ENCODE measurements at places on chromosomes 2 and 18. TPM values are rescaled to one million over a fixed set of nuclear protein-coding genes. Genes with fewer than 3 reads are reported as not detected.
A peak's percentile ranks its signal among the peaks of the same experiment; 100 is the strongest.

DNA sequence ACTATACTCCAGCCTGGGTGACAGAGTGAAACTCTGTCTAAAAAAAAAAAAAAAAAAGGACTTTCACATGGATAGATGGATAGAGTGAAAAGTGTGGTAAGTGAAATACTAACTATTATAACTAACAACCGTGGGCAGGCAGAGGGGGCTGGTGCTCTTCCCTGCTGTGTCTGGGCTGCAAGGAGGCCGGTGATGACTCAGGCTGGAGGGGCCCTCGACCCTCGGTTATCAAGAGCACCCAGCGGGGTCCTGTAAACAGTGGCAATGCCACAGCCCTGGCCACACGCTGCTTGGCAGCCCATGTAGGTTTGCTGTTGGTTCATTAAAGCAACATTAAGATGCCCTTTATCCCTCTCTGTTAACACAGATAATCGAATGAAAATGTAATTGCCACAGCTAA is 184.8 kb upstream of the RAB12 start:
- no peaks in the 10 kb centered on the region for H3K27me3 ChIP-seq
- H3K27ac ChIP-seq = no peak overlapping the region
- H3K36me3 ChIP-seq = no peaks in the 10 kb centered on the region
- no peak overlapping the region for H3K4me3 ChIP-seq
- no peak for DNase-seq

DNA sequence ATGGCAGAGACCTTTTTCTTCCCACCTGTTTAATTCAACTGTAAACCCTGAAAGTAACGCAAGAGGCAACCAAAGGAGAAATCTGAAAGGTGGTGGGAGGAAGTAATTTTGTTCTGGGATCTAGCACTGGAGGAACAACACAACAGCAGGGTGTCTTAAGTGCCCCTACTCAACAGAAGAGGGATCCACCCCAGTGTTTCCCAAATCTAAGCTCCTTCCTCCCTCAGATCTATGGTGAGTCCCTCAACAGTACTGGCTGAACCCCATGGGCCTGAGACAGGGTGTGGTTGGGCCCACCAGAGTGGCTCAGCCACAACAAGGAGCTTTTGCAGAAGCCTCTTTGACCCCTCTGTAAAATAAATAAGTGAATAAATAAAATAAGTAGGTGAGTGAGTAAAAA is 790.3 kb downstream of the ERBB4 start:
- no peaks in the 10 kb centered on the region for H3K36me3 ChIP-seq
- no peak for DNase-seq
- no peak overlapping the region for H3K27ac ChIP-seq
- H3K4me1 ChIP-seq = no peaks in the 10 kb centered on the region

- no peak overlapping the region for H3K4me3 ChIP-seq
Observed at GRCh38 chr2:6474161-6475140, 391.3 kb downstream of the CMPK2 start.

DNA sequence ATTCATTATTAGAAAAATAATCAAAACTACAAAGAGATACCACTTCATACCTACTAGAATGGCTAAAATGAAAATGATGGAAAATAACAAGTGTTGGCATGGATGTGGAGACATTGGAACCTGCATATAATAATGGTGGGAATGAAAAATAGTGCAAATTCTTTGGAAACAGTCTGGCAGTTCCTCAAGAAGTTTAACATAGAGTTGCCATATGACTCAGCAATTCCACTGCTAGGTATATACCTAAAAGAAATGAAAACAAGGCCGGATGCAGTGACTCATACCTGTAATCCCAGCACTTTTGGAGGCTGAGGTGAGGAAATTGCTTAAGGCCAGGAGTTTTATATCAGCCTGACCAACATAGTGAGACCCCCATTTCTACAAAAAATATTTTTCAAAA is 41.6 kb upstream of the ACYP2 start:
- H3K4me3 ChIP-seq = no peak overlapping the region
- DNase-seq = peak; percentile 86
- H3K27me3 ChIP-seq = no peaks in the 10 kb centered on the region
- no peaks in the 10 kb centered on the region for H3K36me3 ChIP-seq
- peak overlapping the region; percentile 72 for H3K27ac ChIP-seq

- no peaks in the 10 kb centered on the region for H3K27me3 ChIP-seq
- H3K4me1 ChIP-seq = no peaks in the 10 kb centered on the region
- DNase-seq = no peak
- no peak overlapping the region for H3K4me3 ChIP-seq
Observed at GRCh38 chr2:182608181-182608845, 107.7 kb upstream of the DNAJC10 start.

DNA sequence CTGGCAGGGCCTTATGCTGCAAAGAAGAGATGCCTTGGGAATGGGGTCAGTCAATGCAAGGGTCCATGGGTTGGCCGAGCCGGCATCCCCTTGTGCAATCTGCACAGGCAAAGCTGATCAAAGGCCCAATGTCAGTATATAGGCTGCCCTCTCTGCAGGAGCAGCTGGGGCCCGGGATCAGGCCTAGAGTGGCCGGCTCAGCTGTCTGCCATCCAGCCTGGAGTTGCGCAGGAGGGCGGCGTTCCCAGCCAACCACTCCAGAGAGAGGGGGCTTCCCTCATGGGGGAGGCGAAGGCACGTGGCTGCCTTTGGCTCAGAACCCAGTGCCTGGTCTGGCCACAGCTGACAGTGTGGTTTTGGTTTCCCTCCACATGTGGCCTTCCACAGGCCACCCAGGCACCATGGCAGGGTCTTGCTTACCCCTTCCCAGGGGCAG is 3.9 kb downstream of the INPP5D start:
- no peak overlapping the region for H3K4me3 ChIP-seq
- DNase-seq = no peak
- no peak overlapping the region for H3K27ac ChIP-seq
- H3K4me1 ChIP-seq = no peaks in the 10 kb centered on the region
- no peaks in the 10 kb centered on the region for H3K36me3 ChIP-seq

DNA sequence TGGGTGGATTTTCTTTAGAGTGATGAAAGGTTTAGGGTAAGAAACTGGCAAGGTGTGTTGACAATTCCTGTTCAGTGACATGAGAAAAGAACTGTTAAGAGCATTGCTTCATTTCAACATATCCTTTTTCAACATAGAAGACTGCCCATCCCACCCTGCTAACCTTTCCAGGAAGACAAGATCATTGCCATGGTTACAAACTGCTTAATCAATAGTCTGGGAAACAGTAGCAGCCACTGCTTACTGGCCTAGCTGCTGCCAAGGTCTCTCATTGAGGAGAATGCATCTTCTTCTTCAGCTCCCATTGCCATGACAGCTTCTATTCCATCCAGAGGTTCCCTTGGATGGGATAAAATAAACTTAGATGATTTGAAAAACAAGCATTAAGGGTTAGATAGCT is 212.1 kb downstream of the LRRTM1 start:
- no peaks in the 10 kb centered on the region for H3K27me3 ChIP-seq
- no peak overlapping the region for H3K4me3 ChIP-seq
- DNase-seq = no peak
- H3K36me3 ChIP-seq = no peaks in the 10 kb centered on the region

DNA sequence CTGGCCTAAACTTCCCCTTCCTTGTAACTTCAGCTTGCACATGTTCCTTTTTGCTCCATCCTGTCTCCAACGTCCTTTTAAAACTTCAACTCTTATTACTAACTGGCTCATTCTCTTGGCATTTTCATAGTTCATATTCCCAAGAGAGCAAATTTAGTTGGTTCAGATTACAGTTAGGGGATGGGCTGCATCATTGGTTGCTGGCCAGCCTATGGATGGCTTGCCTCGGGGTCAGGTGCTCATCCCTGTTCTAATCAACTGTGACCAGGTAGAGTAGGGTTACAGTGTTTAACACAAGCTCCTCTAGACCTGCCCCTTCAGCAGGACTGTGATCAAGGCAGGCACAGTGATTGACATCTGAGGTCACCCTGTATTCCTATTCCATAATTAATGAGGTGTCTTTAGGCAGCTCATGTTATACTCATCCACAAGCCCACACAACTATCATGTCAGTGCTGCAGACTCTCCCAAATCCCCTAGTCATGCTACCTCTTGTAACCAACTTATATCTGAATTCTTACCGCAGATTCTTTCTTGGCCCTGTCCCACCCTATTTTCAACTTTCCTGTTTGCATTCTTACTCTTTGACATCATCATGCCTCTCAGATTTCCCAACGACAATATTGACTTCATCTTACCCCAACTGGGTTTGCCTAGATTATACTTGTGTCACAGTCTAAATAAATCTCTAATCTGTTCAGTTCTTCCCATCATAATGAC is 293.3 kb downstream of the MTX2 start:
- DNase-seq = peak; percentile 90
- peak overlapping the region; percentile 45 for H3K27ac ChIP-seq
- peaks cover 9% of the 10 kb centered on the region for H3K4me1 ChIP-seq
- no peak overlapping the region for H3K4me3 ChIP-seq

GRCh38 chr2:26623541-26624495 is 17.3 kb downstream of the CIB4 start:
- no peak overlapping the region for H3K27ac ChIP-seq
- H3K4me3 ChIP-seq = no peak overlapping the region
- H3K36me3 ChIP-seq = no peaks in the 10 kb centered on the region
- DNase-seq = no peak
- H3K4me1 ChIP-seq = peaks cover 8% of the 10 kb centered on the region

- H3K36me3 ChIP-seq = no peaks in the 10 kb centered on the region
- no peaks in the 10 kb centered on the region for H3K4me1 ChIP-seq
- H3K27me3 ChIP-seq = peaks cover 28% of the 10 kb centered on the region
- no peak for DNase-seq
Observed at GRCh38 chr2:38474715-38475566, 97.9 kb upstream of the ATL2 start.

- no peak overlapping the region for H3K4me3 ChIP-seq
- H3K36me3 ChIP-seq = no peaks in the 10 kb centered on the region
- no peaks in the 10 kb centered on the region for H3K4me1 ChIP-seq
- H3K27ac ChIP-seq = no peak overlapping the region
Observed at GRCh38 chr2:184472481-184472880, 125.8 kb upstream of the ZNF804A start.

DNA sequence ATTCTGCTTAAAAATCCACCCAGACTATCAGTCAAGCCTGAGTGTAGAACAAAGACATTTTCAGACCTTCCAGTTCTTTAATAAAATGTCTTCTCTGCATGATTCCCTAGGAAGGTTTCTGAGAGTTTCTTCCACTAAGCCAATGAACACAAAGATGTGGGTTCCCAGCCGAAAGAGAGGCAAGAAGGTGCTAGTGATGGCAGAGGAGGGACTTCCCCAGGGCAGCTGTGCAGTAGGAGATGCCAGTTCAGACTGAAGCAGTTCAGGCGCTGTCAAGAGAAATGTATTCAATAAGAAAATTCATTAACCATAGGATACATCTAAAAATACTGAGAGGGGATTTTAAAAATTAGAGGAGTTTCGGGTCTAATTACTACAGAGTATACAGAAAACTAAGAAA is 83.3 kb downstream of the RND3 start:
- no peaks in the 10 kb centered on the region for H3K36me3 ChIP-seq
- H3K27ac ChIP-seq = no peak overlapping the region
- no peaks in the 10 kb centered on the region for H3K4me1 ChIP-seq

GRCh38 chr2:128298286-128298685 is 20.4 kb downstream of the HS6ST1 start:
- no peaks in the 10 kb centered on the region for H3K36me3 ChIP-seq
- no peak overlapping the region for H3K27ac ChIP-seq
- H3K4me3 ChIP-seq = no peak overlapping the region
- DNase-seq = no peak

DNA sequence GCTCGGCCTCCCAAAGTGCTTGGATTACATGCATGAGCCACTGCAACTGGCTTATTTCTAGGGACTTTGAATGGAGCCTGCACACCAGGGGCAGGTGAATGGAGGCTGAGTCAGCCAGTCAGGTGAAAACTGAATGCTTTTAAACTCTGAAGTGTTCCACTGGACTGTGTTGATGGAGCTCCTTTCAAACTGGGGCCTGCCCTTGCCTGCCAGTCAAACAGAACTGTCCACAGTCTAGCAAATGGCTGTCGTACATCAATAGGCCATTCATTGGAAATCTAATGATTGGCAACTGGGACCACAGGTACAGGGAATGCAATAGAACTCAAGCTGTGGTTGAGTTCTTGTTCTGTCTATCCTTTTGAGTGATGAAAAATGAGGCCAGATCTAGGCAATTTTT is 966 bp upstream of the NOSTRIN start:
- no peak for DNase-seq
- H3K4me1 ChIP-seq = peaks cover 5% of the 10 kb centered on the region
- no peak overlapping the region for H3K4me3 ChIP-seq
- H3K27ac ChIP-seq = no peak overlapping the region
- no peaks in the 10 kb centered on the region for H3K36me3 ChIP-seq

Gene GALR1
- total RNA-seq = not detected

Gene POTEI
- 0.50 TPM for total RNA-seq

Gene AKAIN1
- total RNA-seq = not detected

All from astrocyte (in vitro differentiated cells and primary cell).